IPS-NIHi11 (cell line): ENCODE measurements at places on chromosomes 11 and 22.

DNA sequence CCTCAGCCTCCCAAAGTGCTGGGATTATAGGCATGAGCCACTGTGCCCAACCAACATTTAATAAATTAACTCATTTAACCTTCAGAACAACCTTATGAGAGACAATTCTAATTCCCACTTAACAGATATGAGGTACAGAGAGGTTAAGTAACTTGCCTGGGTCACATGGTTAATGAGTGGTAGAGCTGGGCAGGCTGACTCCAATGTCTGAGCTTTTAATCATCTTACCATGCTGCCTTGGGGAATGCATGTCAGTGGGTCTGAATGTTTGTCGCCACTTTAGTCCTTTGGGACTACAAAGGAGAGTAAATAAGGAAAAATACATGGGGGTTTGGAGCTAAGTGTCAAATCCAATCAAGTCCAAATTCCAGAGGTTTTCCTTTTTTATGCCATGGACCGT, 11.2 kb upstream of the PIK3C2A start:
- no peak for DNase-seq

- DNase-seq: no peak
Observed at GRCh38 chr11:5449023-5449422, at the start of gene OR51I2. TSS of gene OR51I2 (plus strand) at chr11:5449323. CDS start at chr11:5453489, 4,166 bp downstream.

DNA sequence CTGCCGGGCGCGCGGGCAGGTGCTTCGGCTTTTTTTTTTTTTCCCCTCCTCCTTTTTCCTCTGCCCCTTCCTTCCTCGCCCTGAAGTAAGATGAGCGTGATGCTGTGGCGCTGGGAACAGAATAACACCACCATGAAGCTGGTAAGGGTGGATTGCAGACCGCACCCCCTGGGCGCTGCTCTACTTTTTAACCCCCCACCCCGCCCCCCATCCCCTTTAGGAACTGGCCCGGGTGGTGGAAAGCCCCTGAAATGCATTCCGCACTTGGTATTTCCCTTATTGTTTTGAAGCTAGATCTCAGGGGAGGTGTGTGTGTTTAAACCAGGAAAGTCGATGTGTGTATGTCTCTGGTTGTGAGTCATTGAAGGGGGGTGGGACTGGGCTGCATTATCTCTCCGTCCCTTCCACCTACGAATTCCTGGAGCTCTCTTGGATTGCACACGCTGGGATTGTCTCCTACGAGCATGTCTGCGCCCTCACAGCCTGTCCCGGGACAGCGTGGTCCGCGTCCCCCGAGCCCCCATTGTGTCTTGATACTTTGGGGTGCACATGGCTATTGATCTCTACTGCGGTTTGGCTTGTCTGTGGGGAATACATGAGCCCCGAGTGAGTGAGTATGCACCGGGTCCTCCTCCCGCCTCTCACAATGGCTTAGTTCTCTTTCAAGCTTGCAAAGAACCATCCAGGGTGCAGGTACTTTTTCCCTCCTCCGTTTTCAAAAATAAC, 64.9 kb downstream of the NAV2 start:
- peak; percentile 66 for DNase-seq

- DNase-seq: no peak
Observed at GRCh38 chr11:79045018-79045799, 395.6 kb downstream of the TENM4 start.

GRCh38 chr11:44670794-44671193, 56.0 kb upstream of the TSPAN18 start:
- DNase-seq: no peak

- no peak for DNase-seq
Observed at GRCh38 chr11:78828676-78829075, 254.0 kb upstream of the NARS2 start.

DNA sequence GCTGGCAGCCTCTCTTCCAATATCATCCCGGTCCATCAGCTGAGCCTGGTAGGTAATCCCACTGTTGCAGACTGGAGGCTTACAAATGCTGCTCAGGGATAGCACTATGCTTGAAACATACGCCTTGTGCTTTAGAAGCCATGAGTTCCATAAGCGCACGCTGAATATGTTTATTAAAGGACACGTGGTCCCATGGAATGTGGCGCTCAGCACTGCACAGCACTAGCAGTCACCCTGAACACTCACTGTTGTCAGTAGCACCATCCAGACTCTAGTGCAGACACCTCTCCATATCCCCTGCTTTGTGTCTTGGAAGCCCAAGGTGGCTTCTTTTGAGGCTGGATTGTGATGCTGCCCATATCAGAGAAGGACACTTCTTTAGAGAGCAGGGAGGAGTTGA, 120.9 kb downstream of the MAML2 start:
- no peak for DNase-seq

DNA sequence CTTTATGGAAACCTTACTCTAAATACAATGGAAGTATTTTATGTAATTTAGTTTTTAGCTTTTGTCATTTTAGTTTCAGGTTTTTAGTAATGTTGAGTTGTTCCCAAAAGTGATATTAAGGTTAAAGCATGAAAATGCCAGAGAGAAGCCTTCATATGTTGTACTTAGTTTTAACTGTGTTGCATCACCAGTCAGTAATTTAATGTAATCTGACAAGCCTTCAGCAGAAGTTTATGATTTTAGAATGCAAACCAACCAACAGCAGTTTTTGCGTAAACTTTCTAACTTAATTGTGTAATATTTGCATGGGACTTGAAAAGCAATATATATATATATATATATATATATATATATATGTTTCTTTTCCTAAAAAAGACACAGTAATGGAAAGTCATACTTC, 110.6 kb downstream of the MSANTD4 start:
- no peak for DNase-seq

- no peak for DNase-seq
Observed at GRCh38 chr11:29321293-29322132, 695.3 kb downstream of the KCNA4 start.

DNA sequence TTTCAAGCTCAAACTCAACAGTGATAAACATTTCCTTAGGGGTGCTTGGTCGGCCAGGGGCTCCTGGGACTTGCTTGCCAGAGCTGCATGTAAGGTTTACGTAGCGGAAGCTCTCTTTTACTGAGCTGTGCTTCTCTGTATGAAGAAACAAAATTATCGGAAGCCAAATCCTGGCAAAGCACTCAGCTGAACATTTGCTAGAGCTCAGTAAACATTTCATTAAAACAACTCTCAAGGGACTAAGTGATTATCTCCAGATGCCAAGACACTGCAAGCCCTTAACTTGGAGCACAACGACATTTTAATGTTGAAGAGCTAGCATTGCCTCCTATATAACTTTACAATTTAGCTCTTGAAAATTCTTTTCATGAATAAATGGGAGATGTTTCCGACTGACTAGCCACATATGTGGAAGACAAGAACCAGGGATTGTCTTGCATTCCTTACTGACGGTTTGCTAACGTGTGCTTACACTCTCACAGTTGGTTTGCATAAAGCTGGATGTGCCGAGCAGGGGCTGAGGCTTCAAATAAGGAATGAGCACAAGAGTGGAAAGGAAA, 43.4 kb downstream of the SCUBE2 start:
- DNase-seq: no peak

DNA sequence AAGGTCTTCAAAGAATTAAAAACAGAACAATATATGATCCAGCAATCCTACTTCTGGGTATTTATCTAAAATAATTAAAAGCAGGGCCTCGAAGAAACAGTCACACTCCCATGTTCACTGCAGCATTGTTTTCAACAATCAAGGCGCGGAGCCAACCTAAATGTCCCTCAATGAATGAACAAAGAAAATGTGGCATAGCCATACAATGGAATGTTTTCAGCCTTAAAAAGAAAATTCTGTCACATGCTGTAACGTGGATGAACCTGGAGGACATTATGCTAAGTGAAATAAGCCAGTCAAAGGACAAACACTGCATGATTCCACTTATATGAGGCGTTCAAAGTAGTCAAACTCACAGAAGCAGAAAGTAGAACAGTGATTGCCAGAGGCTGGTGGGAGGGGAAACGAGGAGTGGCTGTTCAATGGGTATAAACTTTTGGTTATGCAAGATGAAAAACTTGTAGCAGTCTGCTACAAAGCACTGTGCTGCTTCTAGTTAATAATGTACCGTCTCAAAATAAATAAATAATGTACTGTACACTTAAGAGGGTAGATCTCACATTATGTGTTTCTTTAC, 41.2 kb downstream of the SNX19 start:
- no peak for DNase-seq

DNA sequence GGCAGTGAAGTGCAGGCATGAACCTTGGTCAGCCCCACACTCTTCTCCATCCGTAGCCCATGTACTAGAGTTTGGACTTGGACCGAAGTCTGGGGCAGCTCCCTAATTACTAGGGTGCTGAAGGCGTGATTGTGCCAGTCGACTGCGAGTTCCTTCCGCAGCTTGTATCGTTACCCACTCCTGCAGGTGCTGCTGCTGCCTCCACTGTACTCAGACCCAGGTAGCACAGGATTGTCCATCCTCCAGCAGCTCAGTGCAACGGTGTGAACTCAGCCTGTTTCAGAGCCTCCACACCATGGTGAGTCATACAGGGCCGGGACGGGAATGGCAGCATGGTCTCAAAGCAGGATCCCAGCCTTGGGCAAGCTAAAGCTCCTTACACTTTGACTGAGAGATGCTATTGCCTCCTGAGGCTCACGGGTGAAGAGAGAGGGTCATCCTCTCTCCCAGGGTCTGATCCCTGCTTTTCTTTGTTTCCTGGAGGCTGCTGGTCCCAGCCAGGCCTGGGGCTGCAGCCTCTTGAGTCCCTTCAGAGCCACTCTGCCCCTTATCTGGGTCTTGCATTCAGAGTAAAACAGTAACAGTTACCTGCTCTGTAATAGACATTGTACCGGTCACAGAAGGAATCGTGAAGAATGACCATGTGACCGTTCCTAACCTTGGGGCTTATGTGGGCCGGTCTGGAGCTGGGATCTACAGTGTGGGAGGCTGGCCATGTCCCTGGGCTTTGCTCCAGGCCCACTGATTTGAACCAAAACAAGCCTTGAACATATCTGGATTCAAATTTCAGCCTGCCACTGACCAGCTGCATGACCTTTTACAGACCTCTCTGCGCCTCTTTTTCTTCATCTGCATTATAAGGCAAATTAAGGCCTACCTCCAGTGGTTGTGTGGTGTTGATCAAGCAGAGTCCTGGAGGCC, 1.7 kb downstream of the TKFC start:
- DNase-seq: no peak

DNA sequence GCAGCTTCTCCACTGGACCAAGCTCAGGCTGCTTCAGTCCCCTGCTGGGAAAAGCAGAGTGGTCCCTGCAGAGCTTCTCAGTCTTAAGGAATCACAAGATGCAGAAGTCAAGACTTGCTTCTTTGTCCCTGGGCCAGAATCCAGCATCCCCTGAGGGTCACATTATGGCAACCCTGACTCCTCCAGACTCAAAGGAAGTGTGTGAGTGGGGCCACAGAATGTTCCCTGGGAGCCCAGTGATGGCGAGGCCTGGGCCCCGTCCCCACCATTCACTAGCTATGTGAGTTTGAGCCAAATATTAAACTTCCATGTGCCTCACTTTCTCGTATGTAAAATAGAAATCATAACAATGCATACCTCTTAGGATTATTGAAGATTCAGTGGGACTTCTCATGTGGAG, 122.2 kb upstream of the NCAM1 start:
- no peak for DNase-seq

GRCh38 chr11:19646921-19647320, 65.7 kb upstream of the NAV2 start:
- DNase-seq: no peak

GRCh38 chr22:22884888-22885840, 2.5 kb upstream of the IGLL5 start:
- no peak for DNase-seq

DNA sequence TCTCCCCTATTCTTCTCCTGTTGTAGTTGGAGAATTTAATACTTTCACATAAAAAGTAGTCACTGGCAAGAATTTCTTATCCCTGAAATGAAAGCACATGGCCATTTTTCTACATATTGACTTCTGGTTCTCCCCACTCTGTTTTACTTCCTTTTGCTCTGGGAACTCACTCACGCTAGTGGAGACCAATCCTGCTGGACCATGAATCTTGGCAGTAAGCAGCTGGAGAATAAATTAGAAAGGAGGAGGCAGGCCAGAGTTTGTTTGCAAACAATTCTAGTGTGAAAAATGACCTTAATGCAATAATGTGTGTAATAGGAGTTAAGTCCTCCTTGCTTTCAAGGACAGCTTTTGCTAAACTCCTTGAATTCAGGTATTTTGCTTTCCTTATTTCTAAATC, 412.3 kb upstream of the CHORDC1 start:
- no peak for DNase-seq

DNA sequence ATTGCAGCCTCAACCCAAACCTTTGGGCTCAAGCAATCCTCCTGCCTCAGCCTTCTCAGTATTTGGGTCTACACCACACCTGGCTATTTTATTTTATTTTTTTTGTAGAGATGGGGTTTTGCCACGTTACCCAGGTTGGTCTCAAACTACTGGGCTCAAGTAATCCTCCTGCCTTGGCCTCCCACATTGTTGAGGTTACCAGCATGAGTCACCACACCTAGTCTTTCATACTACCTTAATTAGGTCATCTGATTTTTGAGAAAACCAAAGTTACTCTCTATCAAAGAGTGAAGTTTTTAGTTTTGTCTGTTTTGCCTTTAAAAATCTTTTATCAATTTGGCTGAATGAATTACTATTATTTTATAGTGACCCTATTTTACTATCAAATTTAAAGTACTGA, 335.6 kb upstream of the LRRC4C start:
- DNase-seq: no peak

GRCh38 chr11:57497303-57498247, 17.9 kb downstream of the SLC43A1 start:
- no peak for DNase-seq

- DNase-seq: no peak
Observed at GRCh38 chr11:133825666-133826065, 19.6 kb downstream of the SPATA19 start.

- no peak for DNase-seq
Observed at GRCh38 chr11:110776081-110776480, 63.8 kb upstream of the ARHGAP20 start.

DNA sequence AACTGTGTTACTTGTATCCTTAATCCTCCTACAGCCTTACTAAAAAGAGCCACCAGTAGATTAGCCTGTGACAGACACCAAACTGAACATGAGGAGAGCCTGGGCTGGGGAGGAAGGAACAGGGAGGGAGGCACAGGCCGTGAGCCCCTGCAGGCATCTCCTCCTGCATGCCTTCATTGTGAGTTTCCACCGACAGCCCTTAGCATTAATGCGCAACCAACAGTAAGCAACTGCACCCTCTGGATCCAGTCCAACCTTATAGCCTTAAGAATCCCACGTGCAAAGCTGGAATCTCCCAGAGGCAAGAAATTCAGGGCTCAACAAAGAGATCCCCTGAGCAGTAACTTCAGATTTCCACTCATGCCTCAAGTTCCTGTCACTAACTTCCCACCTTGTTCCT, 84.6 kb downstream of the ETS1 start:
- no peak for DNase-seq

- no peak for DNase-seq
Observed at GRCh38 chr11:64687643-64688533, 35.1 kb downstream of the NRXN2 start.
